ENCODE measurements at places on chromosomes 7 and 10.

DNA sequence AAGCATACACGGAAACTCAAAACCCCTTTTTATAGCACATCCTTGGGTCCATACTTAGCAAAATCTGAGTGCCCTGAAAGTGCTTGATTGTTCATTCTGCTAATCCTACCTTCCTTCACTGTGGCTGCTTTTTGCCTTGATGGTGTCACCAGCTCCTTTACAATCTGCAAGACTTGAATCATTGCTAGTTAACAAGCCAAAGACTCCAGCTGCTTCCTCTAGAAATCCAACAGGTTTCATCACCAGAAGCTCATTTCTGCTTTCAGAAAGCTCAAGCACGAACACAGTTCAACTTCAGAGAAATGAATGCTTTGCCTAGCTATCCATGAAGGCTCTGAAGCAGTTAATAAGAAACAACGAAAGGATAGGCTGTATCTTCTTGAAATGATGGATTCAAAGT, 38.0 kb downstream of the USP6NL start:
- no peak for DNase-seq

GRCh38 chr7:131607291-131608115, 51.1 kb upstream of the PODXL start:
- DNase-seq, result no peak

DNA sequence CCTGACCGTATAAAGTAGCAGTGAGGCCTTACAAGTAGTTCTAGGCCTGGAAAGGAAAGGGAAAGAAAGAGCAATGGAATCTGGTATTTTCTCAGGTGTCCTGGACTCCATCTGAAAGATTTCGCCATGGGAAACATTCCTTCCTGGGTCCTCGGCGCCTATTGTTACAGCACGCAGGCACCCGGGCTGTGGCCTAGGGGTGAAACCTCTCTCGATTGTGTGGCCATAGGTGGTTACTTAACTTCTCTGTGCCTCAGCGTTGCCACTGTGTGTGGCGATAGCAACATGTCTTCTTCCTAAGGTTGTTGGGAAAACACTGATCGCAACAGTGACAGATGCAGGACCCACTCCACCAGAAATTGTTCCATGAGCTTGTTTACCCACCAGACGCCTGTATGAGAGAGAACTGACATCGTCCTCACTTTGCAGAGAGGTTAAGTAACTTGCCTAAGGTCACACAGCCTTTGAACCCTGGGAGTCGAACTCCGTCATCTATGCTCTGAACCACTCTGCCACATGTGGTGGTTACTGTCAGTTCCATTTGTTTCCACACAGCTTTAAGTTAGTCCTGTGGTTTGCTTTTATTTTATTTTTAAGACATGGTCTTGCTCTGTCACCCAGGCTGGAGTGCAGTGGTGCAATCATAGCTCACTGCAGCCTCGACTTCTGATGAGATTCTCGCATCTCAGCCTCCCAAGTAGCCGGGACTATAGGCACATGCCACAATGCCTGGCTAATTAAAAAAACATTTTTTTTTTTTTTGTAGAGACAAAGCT, 73.4 kb downstream of the LHPP start:
- no peak for DNase-seq

- no peak for DNase-seq
Observed at GRCh38 chr10:64430690-64431323, 909.6 kb downstream of the REEP3 start.

GRCh38 chr10:78148961-78149612, 115.4 kb downstream of the RPS24 start:
- DNase-seq, result no peak

GRCh38 chr10:62043421-62044021, 142.0 kb downstream of the ARID5B start:
- no peak for DNase-seq

DNA sequence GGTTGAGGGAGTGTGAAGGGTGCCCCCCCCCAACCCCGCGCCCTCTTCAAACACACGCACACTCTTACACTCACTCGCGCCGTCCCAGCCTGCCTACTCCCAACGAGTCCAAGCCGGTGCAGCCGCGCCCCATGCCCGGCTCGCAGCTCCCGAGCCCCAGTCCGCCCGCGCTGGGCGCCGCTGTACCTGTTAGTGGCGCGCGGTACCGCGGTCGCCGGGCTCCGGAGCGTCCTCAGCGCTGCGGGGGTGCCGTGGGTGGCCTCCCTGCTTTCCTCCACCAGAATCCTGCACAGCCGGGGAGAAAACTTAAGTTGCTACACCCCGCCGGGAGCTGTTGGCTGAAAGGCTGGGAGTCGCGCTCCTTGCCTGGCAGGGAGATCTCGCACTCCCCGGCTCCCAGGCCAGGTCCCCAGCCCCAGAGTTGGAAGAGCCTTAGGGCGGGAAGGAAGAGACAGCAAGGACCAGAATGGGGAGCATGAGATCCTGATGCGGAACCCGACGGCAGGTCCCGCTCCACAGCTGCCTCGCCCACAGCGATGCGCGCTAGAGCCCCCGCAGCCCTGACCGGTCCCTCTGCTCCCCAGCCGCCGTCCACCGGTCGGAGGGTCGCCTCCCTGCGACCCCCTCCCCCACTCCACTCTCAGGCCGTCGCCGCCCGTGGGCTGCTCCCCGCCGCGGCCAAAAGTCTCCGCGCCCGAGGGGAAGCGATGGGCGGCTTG, 863 bp downstream of the ST8SIA6 start:
- no peak for DNase-seq

DNA sequence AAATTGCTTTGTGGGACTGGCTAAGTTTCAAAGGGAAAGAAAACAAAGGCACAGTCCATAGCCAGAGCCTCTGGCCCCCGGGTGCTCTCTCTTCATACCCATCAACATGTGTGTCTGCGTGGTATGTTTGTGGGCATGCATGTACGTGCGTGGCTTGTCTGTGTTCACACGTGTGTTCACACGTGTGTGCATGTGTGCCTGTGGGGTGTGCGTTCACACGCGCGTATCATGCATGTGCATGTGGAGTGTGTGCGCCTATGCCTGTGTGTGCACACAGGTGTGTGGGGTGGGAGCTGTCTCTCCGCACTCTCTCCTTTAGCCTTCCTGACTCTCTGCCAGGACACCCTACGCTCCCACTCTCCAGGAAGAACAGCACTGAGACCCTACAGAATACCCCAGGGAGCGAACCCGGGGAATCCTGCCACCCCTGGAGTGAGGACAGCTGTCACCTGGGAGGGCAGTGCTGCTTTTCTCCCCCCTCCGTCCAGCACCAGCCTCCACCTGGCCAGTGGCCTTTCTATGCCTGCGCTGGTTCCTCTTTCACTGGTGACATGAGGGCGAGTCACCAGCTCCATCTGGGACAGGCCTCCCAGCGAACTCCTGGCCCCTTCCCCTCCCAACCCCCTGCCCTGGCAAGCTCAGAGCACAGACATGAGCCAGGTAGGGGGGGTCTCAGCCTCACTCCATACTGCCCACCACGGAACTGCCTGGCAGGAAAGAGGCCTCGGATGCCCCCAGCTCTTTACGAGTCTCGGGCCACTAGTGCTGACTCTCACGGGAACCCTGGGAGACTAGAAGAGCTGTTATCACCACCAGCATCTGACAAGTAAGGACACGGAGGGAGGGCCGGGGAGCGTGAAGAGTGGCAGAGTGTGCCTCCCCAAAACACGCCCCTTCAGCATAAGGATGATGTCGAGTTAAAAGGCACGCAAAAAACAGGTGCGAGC, 16.5 kb downstream of the WDR86 start:
- no peak for DNase-seq

- DNase-seq, result peak; percentile 57
Observed at GRCh38 chr7:67343572-67343971, 346.9 kb downstream of the TYW1 start.

DNA sequence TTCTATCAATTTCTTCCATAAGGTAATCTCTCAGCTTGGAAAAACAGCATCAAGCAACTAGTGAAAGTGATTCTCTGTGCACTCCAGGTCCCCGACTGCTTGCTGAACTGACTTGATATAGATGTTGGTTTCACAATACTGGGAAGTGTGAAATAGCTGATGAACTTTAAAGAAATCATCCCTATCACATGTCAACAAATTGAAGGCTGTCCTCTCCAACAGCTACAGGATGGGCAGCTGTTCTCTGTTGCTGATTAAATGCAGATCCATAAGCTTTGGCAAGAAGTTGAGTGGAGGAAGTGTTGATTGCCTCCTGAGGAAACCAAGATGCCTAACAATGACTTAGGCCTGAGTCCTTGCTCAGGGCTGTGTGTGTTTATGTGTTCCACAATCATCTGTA, 130.4 kb upstream of the GDF10 start:
- no peak for DNase-seq

DNA sequence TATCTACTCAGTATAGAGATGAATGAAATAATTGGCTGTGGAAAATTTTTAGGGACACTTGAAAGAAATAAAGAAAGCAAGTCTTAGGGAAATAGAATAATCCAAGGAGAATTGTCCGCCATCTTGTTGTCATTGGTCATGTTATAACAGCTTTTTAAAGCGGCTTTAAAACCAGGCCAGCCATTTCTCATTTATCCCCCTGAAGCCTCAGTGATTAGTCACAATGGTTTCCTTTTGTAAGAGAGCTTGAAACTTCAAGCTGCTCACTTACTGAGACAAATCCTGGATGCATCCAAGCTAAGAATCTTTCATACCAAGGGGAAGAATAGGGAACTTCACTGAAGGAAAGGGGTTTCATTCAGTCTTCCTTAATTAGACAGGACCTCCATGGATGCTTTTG, 67.9 kb downstream of the SGCE start:
- no peak for DNase-seq

DNA sequence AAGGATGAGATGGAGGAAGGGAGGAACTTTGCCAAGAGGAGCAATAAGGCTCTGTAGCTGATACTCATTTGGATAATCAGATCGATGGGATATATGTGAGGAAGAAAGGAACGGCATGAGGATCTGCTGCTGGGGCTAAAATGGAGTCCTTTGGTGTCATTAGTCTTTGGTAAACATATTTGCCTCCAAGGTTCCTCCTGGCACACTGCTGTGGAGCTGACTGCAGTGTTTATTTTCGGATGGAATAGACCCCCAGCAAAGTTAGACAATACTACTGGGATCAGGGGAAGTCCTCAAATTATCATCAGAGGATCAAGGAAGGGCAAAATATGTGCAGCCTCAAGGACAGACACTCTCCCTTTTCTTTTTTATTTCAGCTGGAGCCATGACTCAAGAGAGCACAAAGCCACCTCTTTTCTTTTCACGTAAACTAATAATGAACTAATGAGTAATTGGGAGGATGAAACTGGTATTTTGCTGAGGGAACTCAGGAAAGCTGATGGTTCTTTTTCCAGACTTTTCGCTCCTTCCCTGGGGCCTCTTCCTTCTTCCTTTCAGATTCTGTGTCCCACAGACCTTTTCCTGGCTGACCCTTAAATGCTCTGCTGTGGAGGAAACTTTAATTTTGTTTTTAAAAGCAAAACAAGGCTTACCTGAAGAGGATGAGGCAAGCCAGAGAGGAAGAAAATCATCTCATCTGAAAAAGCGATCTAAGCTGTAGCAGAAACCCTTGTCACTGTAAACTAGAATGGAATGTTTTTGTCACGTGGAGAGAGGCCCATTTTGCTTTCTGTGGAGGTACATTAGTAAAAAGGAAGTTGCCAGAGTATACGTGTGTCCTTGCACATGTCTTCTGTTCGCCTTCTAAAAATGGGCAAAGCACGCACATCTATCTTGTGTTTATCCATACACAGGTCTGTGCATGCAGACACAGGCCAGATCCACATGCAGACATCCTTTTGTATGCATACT, 33.3 kb downstream of the LRMDA start:
- no peak for DNase-seq

DNA sequence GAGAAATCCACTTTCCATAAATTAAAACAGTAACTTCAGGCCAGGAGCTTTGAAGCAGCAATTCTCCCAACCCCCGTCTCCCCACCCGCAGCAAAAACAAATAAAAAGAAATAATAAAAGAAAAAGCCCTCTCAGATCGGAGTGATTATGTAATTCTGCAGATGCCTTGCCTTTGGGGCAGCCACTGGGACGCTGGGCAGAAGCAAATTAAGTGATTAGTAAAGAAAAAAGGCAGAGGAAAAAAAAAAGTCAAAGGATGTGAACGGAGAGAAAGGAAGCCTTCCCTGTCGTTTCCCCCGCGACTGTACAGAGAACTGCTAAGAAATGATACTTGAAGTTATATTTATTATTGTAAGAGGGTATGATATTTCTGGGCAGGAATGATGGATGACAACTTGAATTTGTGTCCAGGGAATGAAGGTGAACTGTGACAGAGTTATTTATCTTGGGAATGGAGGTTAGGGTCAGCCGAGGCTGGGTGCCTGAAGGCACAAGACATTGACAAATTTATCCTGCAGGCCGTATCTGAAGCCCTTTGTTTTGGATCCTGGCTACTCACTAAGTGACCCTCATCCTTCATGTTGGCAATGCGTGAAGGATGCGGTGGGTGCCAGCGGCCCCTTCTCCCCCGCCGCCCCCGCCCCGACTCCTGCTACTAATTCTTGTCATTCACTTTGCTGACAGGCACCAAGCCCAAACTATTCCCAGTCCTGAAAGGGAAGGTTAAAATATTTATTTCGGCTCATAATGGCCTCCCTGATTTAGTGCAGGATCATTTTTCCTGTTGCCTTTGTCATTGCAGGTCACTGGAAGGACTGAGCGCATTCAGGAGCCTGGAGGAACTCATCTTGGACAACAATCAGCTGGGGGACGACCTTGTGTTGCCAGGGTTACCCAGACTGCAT, 604.0 kb downstream of the LRMDA start:
- DNase-seq, result no peak

DNA sequence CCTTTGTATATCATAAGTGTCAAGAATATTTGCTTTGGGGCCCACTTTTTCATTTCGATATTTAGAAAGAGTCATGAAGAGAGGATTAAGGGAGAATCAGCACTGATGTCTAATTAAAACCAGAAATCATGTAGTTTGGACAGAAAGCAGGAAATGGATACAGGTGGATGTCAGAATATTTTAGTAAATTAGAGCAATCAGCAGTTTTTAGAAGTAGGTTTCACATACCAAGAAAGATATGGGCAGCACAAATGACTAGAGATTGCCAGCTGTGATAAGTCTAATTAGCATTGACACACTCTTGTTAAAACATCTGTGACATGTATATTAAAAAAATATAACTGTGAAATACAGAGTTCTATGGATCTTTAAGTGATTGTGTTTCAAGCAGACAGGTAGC, 180.8 kb upstream of the POM121L12 start:
- DNase-seq, result no peak

DNA sequence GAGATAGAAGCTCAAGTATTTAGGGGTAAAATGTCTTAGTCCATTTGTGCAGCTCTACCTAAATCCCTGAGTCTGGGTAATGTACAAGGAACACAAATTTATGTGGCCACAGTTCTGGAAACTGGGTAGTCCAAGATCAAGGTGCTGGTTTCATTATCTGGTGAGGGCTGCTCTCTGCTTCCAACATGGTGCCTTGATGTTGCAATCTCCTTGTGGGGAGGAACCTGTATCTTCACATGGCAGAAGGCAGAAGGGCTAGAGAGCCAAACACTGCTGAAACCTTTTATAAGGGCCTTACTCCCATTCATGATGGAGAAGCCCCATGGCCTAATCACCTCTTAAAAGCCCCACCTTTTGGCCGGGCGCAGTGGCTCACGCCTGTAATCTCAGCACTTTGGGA, 8.7 kb upstream of the BAZ1B start:
- DNase-seq, result no peak

- no peak for DNase-seq
Observed at GRCh38 chr10:132044803-132045202, 20.9 kb upstream of the JAKMIP3 start.

GRCh38 chr10:127013691-127014473, 108.7 kb downstream of the DOCK1 start:
- no peak for DNase-seq

- no peak for DNase-seq
Observed at GRCh38 chr7:142319970-142320369, 62.1 kb upstream of the PRSS58 start.

Data from NCI-H2029 (cell line).